ENCODE measurements at places on chromosomes 16 and 17.

GRCh38 chr16:50473356-50473945 is 74.7 kb upstream of the NKD1 start:
- DNase-seq = no peak

GRCh38 chr17:49730078-49730784 is 22.5 kb upstream of the SLC35B1 start:
- no peak for DNase-seq

- no peak for DNase-seq
These were observed 9.9 kb upstream of the CCL5 start for GRCh38 chr17:35889818-35890773.

DNA sequence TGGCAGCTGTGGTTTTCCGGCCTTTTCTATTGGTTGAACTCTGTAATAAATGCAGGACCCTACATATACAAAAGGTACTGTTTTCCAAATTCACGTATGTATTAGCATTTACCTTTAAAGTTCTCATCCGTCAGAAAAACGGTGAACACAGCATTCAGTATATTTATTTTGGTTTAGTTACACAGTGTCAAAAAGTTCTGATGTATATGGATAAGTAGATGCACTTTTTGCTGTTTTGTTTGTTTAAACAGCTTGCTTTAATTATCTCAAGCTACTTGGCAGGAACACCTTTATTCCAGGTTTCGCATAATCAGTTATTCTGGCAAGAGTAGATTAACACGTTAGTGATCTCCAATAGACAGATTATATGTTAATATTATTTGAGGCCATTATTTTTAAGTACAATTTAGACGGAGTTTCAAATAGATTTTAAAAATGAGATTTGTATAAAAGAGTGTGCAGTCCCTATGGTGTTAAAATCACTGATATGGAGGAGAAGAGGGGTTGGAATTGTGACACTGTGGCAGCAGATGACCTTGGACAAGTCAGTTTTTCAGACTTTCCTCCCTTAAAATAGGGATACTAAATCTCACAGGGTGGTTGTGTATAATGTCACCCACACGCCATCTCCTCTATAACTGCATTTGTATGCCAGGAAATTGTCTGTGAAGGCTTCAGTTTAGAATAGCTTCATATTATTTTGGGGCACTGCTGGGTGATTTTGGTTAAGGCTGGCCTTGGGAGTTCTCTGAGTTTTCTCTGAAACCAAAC is 2.1 kb downstream of the HERPUD1 start:
- no peak for DNase-seq

DNA sequence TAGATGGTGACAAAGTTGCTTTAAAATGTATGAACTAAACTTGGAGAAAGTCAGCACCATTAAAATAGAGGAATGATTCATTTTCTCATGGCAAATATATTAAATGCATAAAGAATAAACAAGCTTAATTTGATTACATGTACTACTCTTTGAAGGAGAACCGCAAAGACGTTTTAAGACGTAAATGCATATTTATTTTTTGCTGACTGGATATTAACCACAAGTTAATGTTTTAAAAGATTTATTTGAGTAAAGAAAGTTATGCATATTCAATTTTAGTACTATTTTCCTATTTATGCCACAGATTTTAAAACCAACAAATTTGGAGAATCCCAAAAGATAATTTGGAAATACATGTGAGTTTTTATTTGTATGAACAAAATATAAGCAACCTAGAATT is 1121.9 kb downstream of the CDH8 start:
- DNase-seq = no peak

DNA sequence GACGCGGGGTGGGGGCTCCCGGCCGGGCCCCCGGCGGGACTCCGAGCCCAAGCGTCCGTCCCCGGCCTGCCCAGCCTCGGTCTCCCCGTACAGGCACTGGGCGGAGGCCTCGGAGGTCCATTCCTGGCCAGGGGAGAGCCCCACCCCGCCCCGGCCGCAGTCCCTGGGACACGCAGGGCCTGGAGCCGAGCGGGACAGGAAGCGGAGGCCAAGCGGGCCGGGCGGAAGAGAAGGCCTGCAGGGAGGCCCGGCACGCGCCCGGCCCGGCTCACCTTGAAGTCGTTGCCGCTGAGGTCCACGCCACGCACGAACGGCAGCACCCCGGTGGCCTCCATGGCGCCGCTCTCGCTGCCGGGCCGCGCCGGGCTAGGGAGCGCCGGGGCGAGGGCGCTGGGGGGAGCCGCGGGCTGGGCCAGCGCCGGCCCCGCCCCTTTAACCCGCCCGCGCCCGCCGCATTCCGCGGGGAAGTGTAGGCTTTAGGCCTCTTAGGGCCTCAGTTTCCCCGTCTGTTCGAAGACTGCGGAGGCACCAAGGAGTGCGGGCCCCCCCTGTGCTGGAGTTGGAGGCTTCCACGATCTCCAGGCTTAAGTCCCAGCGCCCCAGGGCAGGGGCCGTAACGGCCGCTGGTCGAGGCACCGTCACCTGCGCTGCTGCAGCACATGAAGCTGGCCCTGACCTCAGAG is at the start of gene FLII:
Gene FLII, minus strand, starts transcription at position 383 of the 683 bp plus-strand sequence. Its CDS starts 48 bp downstream, at position 335.
- peak; percentile 60 for DNase-seq

- DNase-seq = peak; percentile 26
These were observed 10.0 kb upstream of the C1QTNF8 start for GRCh38 chr16:1105888-1106620.

All from inflammatory macrophage (primary cell).